ENCODE measurements at places on chromosomes 11 and 22.

- no peak for DNase-seq
Measured at GRCh38 chr11:109062445-109062844, 359.5 kb upstream of the C11orf87 start.

DNA sequence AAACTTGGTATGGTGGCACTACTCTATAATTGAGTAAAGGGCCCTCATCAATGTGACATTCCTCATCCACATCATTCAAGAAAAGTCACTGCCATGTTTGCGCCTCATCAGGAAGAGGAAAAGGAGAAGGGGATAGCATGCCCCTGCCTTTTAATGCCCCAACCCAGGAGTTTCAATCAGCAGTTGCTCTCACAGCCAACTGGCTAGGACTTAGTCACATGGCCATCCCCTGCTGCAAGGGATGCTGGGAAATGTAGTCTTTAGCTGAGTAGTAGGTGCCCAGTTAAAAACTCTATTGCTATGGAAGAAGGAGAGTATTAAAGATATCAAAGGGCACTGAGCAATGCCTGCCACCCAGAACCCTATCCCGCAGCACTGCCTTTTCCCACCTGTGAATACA lies 10.9 kb upstream of the CCND1 start:
- DNase-seq: no peak

DNA sequence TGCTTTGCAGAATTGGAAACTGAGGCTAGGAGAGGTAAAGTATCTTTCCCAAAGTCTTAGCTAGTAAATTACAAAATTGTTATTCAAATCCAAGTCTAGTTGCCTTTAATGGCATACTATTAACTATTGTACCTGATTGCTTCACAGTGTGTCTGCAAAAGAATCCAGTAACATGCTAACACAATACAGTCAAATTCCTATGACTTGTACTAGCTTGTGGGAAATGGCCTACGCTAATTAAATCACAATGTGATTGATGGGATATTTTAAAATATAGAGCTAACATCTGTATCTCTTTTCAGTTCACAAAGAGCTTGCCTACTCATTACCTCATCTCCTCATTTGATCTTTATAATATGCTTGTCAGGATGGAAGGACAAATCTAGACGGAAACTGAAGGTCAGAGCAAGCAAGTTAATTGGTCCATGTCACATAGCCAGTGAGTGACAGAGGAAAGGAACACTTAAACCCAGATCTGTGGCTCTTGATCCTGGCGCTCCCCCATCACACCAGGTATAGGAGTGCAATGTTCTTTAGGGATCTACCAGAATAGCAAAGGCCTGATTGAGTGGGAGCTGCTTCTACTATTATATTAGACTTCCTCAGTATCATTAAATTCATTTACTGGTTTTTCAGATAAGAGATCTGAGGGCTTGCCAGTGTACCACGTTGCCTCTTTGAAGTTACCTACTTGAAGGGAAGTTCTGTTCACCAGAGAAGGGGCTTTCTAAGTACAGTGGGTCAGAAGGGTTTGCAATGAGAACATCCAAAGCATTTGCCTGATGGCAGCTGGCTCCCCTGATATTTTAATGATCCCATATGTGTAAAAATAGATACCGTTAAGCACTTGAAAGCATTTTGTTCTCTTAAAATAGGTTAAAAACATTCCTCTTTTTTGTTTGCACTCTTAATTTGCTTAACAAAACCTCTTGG lies 213.6 kb upstream of the SESN3 start:
- DNase-seq: no peak

DNA sequence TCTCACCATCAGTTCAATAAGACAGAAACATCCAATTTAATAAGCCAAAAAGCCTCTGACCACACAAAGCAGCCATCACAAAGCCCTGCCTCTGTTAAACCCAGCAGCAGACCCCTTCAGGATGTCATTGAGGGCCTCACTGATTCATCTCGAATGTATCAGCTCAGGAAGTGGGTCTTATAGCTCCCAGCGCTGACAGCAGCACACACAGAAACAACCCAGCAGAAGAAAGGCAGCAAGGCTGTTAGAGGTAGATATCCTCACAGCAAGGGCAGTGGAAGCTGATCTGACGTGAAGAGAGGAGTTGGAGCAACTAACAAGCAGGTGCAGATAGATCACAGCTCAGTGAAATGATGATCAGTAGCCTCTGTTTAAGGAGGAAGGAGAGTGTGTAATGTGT lies 86.2 kb upstream of the NCAM1 start:
- no peak for DNase-seq

DNA sequence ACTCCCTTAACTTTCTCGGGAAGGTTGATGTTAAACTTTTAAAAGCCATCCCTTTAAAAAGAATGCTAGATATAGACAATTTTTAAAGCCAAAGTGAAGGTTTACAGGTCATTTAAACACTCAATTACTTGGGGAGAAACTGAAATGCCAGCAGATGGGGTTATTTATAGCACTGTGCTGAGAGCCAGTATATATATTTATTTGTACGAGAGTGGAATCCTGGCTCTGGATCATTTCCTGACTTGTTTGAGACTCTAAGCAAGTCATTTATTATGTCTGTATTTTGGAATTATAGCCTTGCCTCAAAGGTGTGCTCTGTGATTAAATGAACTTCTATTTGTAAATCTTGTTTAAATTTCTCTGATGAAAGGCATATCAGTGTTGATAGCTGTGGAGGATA lies 6.8 kb upstream of the ZBED5 start:
- DNase-seq: no peak
